D341Med (cell line): ENCODE measurements at places on chromosomes 12 and 14.

DNA sequence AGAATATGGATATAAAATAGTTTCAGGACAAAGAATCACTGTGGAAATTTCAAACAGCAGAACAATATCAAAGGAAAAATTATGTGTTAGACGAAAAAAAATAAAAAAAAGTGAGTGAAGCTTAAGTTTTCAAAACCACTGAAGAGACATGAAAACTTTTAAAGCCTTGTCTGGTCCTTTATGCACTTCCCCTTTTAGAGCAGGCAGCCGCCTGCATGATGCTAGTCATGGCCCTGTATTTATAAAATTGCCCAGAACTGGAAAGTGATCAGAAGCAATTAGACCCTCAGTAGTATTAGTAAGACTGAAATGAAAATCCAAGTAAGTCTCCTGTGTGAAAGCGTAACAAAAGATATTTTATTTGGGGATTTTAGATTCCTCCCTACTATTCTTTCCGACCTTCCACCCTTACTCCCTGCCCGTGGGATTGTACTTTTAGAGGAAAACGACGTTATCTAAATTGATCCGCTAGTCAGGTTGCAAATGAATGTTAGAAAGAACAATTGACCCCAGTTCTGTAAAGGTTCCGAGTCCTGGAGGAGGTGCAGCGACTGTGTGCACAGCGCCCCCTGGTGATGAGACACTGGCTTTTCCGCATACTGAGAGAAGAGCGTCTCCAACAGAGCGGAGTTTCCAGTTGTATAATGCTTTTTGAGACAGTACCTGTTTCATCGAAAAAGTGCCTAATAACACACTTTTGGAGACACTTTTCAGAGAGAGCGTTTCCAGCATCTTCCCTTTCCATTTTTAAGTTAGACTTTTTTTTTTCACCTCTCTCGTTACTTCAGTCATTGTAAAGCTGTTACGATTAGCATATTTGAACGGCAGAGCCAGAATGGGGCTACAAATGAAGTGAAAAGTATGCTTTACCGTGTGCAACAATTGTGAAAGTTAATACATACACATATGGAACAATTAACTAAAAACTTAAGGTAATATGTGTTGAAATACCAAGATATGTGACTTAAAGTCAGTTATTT lies 12.4 kb downstream of the MGST1 start:
- DNase-seq, result peak; percentile 76

- no peak for DNase-seq
Observed at GRCh38 chr14:68809524-68809923, 16.7 kb upstream of the ZFP36L1 start.

DNA sequence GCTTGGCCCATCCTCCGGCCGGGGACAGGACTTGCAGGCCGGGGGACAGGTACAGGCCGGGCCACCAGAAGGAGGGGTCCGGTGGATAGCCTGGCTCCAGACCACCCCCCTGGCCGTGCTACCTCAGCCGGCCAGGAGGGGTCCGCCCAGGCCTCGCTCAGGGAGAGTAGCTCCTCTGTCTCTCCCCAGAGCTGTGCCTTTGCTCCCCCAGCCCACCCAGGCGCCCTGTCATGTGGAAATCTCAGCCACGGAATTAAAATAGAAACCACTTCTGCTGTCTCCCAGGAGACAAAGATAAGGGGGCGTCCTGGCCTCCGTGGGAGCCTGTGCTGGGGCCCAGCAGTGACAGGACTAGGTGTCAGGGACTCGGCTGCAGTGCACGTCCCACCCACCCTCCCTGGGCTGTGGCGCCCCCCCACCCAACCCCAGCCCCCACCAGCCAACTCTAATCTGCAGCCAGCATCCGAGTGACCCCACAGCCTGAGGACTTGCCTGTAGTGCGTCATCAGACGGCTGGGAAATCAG lies 3.3 kb upstream of the CRIP2 start:
- peak; percentile 73 for DNase-seq

GRCh38 chr12:65407388-65408149 lies 129.1 kb downstream of the MSRB3 start:
- DNase-seq, result no peak

GRCh38 chr14:33369972-33370371 lies 431.3 kb downstream of the NPAS3 start:
- DNase-seq, result no peak

- DNase-seq, result no peak
Observed at GRCh38 chr12:110549716-110550115, 33.4 kb downstream of the PPTC7 start.

- DNase-seq, result no peak
Observed at GRCh38 chr12:106088811-106089485, 49.8 kb downstream of the NUAK1 start.

- peak; percentile 58 for DNase-seq
Observed at GRCh38 chr14:92093320-92093719, 13.1 kb downstream of the ATXN3 start.

DNA sequence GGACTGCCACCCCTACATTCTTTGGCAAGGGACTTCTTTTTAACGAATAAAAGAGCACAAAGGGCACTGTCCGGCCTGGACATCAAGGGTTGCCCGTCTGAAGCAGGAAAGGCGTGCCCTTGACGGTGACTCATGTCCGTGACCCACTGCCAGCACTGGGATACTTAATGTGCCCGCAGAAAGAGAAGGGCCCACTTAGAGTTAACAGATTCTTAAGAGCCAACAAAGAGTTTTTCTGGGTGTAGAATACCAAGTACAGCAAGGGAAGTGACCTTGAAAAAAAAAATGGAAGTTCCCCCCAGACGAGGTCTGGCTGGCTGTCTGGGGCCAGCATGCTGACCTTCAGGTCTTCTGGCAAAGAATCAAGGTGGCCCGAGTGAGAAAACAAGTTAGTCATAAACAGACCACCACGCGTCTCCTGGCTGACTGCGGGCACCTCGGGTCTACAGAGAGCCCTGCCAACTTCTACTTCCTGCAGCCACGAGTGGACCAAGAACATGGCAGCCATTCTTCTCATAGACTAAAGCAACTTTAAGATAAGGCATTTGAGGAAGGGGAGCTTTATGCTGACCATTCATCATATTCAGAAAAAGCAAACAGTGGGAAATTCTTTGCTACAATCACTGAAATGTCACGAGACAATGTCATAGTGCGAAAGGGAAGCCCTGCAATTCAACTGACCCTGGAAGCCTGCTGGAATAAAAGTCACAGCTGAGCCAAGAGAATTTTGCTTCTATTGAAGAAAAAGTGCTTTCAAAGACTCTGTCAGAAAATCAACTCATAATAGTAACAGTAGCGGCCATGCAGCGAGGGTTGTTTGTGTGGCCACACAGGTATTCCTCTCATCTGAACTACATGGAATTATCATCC lies 10.5 kb upstream of the SELPLG start:
- DNase-seq, result no peak

GRCh38 chr14:104574978-104575583 lies 4.5 kb upstream of the C14orf180 start:
- DNase-seq, result no peak

- DNase-seq, result no peak
Observed at GRCh38 chr14:24399999-24400718, 1.4 kb downstream of the NYNRIN start.

- DNase-seq, result no peak
Observed at GRCh38 chr12:2666411-2666810, 128.4 kb upstream of the FKBP4 start.

- no peak for DNase-seq
Observed at GRCh38 chr14:50649691-50650090, 18.4 kb downstream of the SAV1 start.

DNA sequence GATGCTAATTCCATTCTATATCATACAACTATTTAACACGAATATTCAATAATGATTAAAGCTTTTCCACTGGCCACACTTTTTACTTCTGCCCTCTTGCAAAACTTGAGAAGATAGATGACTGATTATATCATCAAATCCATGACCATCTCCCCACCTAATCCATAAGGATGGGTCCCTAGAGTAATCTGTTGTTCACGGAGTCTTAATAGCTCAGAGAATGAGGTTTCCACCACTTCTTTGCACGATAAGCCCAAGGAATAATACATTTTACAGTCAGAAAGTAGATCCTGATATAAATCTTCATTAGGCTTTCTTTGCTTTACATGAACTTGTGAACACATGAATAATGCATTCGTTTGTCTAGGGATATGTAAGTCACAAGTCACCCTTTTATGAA lies 527.2 kb downstream of the GALC start:
- no peak for DNase-seq

DNA sequence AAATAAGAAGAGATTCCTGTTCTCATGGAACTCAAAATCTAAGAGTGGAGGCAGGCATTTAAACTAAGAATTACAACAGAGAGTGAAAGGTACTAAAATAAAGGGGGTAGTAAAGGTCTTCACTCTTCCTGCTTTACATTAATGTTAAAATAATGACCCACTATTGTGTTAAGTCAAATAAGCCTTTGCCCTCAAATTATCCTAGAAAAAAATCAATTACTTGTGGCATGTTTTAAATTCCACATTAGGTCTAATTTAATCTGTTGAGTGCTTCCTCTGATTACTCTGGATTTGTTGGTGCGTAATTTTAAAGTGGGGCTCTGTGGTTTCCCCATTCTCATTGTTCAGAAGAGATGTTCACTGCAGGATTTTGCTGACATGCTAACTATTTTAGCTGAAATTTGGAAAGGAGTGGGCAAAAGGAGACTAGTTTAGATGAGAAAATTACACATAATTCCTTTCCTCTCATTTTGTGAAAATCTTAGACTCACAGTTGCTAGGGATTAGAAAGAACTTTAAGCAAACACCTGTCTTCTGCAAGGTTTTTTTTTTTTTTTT lies 35.5 kb downstream of the BTG1 start:
- DNase-seq, result no peak

GRCh38 chr12:91940826-91941570 lies 204.6 kb downstream of the BTG1 start:
- no peak for DNase-seq

GRCh38 chr12:124805050-124805449 lies 58.6 kb downstream of the SCARB1 start:
- DNase-seq, result no peak

DNA sequence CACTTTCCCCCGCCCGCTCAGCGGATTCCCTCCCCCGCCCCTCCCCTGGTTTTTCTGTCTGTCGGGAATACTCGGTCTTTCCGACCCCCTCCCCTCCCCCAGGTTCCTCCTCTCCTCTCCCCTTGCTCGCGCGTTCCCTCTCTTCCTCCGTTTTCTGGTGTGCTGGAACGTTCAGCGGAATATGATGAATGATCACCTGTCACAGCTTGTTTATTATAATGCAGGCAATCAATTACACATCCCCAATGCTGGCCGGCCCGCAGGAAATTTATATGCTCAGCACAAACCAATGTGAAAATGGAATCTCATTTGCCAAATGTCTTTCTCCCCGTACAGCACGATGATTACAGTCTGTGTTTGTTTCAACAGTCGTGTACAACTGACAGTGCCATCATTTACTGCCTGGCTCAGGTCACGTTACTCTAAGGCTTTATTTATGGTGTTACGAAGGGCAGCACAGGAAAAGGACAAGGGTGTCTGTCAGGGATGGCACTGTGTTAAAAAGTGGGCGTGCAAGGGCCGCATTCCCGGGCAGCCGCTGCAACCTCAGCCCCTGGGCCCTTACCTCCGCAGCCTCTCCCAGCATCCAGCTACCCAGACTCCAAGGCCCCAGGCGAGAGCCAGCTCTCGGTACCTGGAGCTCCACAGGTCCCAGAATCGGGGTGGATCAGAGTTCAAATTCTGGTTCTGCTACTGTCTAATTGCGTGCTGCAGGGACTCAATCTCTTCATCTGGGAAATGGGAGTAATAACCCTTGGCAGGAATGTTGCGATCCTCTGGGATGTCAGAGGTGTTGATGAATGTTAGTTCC lies 24.7 kb upstream of the MAP1LC3B2 start:
- DNase-seq, result no peak

- no peak for DNase-seq
Observed at GRCh38 chr12:123160801-123161487, 10.1 kb upstream of the PITPNM2 start.

- DNase-seq, result no peak
Observed at GRCh38 chr14:72476657-72477499, 417.0 kb downstream of the DPF3 start.

DNA sequence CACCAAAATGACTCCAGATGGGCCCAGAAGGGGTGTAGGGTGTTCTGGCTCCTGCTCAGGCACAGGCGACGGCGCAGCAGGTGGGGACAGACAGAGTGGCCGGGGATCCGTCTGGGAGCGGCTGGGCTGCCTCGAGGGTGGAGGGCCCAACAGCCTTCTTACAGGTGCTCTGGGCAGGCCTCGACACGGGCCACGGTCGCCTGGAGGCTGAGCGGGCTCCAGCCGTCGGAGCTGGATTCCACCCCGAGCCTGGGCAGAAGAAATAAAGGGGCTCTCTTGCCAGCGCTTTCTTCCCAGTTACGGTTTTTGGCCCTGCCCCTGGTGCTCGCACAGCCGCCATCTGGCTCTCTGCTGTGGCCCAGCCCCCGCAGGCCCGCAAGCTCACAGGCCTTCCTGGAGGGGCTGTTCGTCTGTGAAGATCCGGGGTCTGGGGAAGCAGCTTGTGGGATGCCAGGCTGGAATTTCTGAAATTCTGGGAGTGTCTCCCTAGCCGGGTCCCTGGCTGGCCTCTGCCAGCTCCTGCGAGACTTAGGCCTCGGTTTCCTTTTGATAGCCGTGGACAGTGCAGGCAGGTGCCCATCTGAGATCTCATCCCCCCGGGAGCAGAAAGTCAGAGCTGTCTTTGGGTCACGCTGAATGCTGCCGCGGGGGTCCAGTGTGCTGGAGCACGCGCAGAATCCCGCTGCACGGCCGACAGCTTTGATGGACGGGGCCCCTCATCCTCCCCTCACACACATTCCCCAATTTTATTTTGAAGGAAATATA lies 122.7 kb downstream of the PAPOLA start:
- DNase-seq, result no peak

DNA sequence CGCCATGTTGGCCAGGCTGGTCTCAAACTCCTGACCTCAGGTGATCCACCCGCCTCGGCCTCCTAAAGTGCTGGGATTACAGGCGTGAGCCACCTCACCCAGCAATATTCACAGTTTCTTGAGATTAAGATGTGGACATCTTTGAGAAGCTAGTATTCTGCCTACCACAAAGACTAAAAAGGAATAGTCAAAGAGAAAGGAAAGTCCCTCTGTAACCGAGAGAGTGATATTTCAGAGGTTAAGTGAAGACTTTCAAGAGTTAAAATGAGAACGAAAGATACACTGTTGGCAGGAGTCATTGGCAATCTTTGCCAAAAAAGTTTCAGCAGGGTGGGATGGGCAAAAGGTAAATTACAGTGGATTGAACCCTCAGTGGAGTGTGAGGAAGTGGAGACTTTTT lies 15.6 kb downstream of the DGKA start:
- no peak for DNase-seq

- peak; percentile 23 for DNase-seq
Observed at GRCh38 chr12:111409780-111410430, 4.2 kb downstream of the SH2B3 start.

- no peak for DNase-seq
Observed at GRCh38 chr12:130764475-130765185, 48.5 kb upstream of the RIMBP2 start.

GRCh38 chr12:86950043-86950442 lies 693.9 kb upstream of the MGAT4C start:
- DNase-seq, result no peak

DNA sequence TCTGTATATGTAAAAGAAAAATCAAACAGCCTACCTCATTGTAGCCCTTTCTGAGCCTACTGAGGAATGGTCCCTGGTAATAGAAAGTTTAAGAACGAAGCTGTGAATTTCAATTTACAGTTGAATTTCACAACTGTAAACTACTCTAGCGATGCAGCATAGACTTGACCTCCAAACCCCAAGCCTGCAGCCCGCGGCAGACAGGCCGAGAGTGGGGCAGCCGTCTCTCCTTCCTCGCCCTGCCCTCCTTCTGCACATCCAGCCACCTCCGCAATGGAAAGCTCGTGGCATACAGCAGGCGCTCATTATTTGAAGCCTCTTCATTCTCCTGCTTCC lies 15.3 kb downstream of the RNASE2 start:
- no peak for DNase-seq
